Neural progenitor cell (in vitro differentiated cells): ENCODE measurements at places on chromosomes 2 and 18. TPM values are rescaled to one million over a fixed set of nuclear protein-coding genes. Genes with fewer than 3 reads are reported as not detected.

CTAGE1 gene
- total RNA-seq, result not detected in 2 replicates

- DNase-seq, result no peak
- H3K27ac ChIP-seq, result no peak overlapping the region
- H3K27me3 ChIP-seq, result no peaks in the 10 kb centered on the region
- no peaks in the 10 kb centered on the region for H3K4me1 ChIP-seq
- H3K36me3 ChIP-seq, result no peaks in the 10 kb centered on the region
Observed at GRCh38 chr2:191209340-191209739, 35.9 kb upstream of the MYO1B start.

CFAP53 gene
- total RNA-seq, result 0.36 and 0.74 TPM in 2 replicates

CYBRD1 gene
- total RNA-seq, result 5.8 and 11.1 TPM in 2 replicates

GRCh38 chr18:48328473-48329210, 80.5 kb downstream of the ZBTB7C start:
- no peak for DNase-seq
- no peak overlapping the region for H3K4me3 ChIP-seq
- H3K4me1 ChIP-seq, result peaks cover 3% of the 10 kb centered on the region
- H3K36me3 ChIP-seq, result no peaks in the 10 kb centered on the region
- H3K27me3 ChIP-seq, result no peaks in the 10 kb centered on the region

- no peak overlapping the region for H3K27ac ChIP-seq
- H3K27me3 ChIP-seq, result no peaks in the 10 kb centered on the region
- peaks cover 11% of the 10 kb centered on the region for H3K4me1 ChIP-seq
- no peak overlapping the region for H3K4me3 ChIP-seq
- DNase-seq, result no peak
Observed at GRCh38 chr2:28747714-28748113, 3.9 kb upstream of the PPP1CB start.

DNA sequence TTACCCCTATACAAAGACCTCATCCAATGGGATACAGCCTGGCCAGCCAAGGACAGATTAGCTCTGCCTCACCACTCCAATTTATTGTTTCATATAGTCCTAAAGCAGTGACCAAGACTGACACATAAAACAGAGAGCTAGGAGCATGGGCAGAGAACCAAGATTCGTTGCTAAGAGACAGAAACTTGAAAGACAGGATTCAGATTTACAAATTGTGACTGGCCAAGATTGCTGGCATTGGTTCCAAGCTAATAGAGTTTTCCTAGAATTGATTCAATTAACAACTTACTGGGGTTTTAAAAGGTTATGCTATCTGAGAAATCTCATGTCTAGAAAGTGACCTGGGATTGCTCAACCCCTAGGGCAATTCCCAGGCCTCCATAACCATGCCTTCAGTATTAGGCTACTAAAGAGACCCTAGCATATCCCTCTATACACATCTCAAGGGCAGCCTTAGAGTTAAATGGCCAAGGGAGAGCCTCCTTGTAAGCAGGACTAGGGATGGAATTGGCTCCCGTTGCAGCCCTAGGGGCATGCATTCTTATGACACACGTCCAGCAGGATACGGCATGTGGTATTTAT, 75.6 kb downstream of the ICOS start:
- H3K27me3 ChIP-seq, result no peaks in the 10 kb centered on the region
- H3K4me3 ChIP-seq, result no peak overlapping the region
- no peaks in the 10 kb centered on the region for H3K4me1 ChIP-seq

- H3K27me3 ChIP-seq, result no peaks in the 10 kb centered on the region
- H3K27ac ChIP-seq, result no peak overlapping the region
- no peak for DNase-seq
Observed at GRCh38 chr2:183224948-183225347, 100.7 kb downstream of the NUP35 start.

TMEM131 gene
- total RNA-seq, result 25.4 and 59.4 TPM in 2 replicates

GRCh38 chr2:152846697-152847470, 128.5 kb downstream of the ARL6IP6 start:
- no peaks in the 10 kb centered on the region for H3K27me3 ChIP-seq
- no peaks in the 10 kb centered on the region for H3K36me3 ChIP-seq
- no peak overlapping the region for H3K27ac ChIP-seq
- no peak for DNase-seq
- H3K4me3 ChIP-seq, result no peak overlapping the region

FAM161A gene
- 19.6 and 23.3 TPM in 2 replicates for total RNA-seq

GRCh38 chr2:138212434-138212833, 248.2 kb downstream of the HNMT start:
- H3K27me3 ChIP-seq, result no peaks in the 10 kb centered on the region
- H3K27ac ChIP-seq, result no peak overlapping the region
- no peak overlapping the region for H3K4me3 ChIP-seq
- H3K36me3 ChIP-seq, result no peaks in the 10 kb centered on the region
- H3K4me1 ChIP-seq, result peaks cover 4% of the 10 kb centered on the region
- no peak for DNase-seq

NETO1 gene
- total RNA-seq, result 0.71 and 3.2 TPM in 2 replicates

MYL1 gene
- not detected in 2 replicates for total RNA-seq
